ENCODE measurements at places on chromosomes 6 and 20.

DNA sequence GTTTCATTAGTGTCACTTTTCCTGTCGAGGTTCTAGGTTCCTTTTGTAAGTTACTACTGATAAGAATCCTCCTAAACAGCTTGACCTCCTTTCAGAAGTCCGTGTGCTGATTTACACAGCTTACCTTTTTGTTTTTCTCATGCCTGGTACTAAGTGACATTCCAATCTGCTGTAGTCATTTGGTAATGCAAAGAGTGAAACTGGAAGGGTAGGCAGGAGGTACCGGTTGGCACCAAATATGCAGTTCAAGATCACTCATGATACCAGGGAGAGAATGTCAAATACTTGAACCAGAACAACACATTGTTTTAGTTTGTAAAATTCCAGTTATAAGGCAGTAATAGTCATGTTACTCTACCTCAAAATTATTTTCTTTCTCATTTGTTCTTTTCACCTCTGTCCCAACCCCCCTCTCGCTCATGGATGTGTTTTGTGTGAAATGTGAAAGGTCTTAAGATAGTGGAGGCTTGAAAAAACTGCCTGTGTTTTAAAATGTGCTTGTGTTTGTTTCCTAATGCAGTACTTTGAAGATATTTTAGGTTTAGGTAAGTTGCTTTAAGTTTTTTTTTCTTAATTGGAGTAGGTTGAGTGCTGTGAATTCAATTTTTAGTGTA is 23.2 kb downstream of the AFDN start:
- DNase-seq = no peak

DNA sequence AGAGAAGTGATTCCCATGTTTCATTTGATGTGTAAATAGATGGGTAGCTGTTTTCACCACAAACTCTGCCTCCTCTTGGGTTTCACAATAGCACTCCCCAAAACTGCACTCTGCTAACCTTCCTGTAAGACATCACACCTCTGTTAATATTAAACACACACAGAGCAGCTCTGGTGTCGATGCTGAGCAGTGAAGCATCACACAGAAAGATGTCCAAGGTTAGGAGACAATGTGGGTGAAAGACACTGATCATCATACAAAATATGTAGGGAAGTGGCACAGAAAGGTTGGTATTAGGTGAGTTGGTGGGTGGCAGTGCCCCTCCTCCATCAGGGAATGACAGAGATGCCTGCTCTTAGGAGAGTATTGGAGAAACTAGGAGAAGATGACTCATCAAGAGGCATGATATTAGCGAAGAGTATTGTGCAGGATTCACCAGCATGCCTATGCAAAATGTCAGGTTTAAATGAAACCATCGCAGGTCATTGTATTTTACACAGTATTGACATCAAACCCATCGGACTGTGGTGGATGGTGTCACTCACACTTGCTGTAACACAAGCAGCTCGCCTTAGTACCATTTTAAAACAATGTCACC is 199.7 kb downstream of the TBXT start:
- no peak for DNase-seq

- no peak for DNase-seq
Measured at GRCh38 chr6:163455552-163455951, 41.0 kb downstream of the QKI start.

DNA sequence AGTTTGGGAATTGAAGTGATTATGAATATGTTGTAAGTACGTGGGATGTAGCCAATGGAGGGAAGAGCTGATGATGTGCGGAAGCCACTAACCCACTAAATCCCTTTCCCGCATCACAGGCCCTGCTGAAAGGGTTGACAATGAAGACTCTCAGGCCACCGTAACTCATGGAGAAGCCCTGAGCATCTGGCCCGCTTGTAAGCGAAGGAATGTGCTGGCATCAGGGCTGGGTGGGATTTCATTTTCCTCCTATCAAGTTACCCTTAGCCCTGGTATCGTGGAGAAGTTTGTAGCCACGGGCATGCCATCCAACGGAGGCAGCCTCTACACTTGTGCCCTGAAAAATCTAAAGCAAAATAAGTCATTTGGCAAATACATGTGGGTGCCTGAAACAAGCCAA is 355.0 kb downstream of the CDH26 start:
- DNase-seq = no peak

DNA sequence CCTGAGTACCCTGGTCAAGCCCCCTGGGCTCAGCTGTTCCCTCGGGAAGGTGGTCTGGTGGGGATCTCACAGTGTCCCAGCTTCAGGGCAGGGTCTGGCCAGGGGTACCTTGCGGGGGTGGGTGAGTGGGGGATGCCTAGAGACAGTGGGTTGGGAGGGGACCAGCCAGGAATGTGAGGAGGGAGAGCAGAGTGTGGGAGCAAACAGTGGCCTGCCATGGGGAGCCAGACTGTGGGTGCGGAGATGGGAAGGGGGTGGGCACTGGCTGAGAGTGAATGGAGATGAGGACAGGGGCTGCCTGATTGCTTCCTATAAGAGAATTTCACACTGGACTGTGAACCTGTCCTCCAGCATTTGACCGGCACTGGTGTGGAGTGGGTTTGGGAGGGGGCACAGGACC is 95.1 kb downstream of the VEGFA start:
- no peak for DNase-seq

DNA sequence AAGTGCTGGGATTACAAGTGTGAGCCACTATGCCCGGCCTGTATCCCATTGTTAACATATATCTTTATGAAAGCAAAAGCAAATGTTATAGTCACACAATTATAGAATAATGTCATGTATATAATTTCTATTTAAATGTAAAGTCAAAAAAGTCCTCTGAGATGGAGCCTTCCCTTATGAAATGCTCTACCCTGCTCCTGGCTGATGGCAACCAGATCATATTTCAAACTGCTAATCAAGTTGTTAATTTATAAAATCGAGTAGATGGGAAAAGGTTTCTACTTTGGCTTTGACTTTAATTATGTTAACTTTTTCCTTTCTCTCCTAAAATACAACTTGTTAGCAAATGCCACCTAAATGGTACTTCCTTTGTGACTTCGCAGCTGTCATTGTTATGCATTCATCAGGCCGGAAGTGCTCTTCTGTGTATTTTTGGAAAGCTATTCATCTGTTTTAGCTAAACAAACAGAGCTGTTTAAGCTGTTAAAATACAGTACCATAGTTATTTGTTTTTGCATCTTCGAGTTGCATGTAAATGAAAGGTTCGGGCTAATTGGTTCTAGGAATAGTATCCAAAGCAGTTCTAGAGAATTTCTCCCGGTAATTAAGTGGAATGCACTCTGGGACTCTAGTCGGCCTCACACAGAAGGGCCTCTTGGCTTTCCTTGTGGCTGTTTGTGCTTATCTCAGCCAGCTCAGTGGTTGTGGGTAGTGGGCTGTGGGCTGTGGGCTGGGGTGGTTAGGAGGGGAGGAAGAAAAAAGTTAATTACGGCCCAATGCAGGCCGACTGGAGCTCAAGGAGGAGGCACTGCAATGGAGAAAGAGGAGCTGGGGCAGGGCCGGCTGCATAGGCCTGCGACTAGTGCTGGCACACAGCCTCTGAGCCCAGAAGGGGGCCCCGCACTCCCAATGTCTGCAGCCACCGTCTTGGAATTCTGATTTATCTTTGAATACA is 34.8 kb downstream of the SLC35D3 start:
- DNase-seq = no peak

GRCh38 chr6:156953127-156953478 is 175.9 kb downstream of the ARID1B start:
- DNase-seq = no peak

DNA sequence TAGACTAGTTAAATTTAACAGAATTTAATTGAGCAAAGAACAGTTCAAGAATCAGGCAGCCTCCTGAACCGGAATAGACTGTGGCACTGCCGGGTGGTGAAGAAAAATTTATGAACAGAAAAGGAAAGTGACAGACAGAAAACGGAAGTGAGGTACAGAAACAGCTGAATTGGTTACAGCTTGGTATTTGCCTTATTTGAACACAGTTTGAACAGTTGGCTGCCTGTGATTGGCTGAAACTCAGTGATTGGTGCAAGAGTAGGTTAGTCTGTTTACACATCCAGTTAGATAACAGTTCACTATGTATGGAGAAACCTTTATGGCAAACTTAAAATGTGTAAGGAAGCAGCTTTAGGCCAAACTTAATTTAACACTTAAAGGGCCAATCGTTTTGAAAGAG is 116.0 kb upstream of the CITED2 start:
- no peak for DNase-seq

DNA sequence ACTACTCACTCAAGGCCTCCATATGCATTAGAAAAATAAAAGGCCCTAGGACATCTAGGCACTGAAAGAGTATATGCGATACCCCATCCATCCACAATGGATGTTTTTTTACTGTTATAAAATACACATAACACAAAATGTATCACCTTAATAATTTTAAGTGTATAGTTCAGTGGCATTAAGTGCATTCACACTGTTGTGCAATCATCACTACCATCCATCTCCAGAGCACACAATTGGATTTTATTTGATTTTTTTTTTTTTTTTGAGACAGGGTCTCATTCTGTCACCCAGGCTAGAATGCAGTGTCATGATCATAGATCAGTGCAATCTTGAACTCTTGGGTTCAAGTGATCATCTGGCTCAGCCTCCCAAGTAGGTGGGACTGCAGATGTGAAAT is 2.8 kb downstream of the MDC1 start:
- no peak for DNase-seq

GRCh38 chr6:120938876-120939472 is 395.3 kb downstream of the TBC1D32 start:
- DNase-seq = no peak

GRCh38 chr6:55917751-55918415 is 42.5 kb upstream of the BMP5 start:
- DNase-seq = no peak

DNA sequence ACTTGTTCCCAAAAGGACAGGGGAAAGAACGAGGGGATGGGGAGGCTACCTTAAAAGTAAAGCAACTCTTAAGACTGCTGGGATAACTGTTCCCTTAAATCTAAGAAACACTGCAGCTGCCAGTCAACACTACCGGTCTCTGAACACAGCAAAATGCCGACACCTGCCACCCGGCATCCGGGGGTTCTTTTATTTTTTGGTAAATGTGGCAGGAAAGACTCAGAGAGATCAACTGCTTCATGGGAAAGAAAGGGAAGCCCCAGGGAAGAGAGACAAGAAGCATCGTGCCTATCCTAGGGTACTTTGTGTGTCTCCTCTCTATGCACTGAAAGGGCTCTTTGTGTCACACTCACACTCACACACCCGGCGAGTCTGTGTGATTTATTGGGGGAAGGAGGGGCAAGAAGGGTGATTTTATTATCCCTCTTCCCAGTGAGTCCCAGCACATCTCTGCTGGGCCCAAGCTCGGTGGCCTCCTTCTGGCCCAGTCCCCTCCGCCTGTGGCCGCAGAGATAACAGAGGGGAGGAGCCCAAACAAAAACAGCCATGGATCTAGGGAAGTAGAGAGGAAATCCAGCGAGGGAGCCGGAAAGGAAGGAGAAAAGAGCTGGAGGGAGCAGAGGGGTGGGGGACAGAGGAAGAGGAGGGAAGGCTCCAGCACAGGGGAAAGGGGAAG is 1.4 kb downstream of the FYN start:
- DNase-seq = peak; percentile 39

- no peak for DNase-seq
Measured at GRCh38 chr20:59954718-59955117, 3.5 kb upstream of the CDH26 start.

GRCh38 chr20:20393207-20394120 is 25.6 kb downstream of the INSM1 start:
- no peak for DNase-seq

- no peak for DNase-seq
Measured at GRCh38 chr20:10497791-10498190, 62.7 kb downstream of the SLX4IP start.

DNA sequence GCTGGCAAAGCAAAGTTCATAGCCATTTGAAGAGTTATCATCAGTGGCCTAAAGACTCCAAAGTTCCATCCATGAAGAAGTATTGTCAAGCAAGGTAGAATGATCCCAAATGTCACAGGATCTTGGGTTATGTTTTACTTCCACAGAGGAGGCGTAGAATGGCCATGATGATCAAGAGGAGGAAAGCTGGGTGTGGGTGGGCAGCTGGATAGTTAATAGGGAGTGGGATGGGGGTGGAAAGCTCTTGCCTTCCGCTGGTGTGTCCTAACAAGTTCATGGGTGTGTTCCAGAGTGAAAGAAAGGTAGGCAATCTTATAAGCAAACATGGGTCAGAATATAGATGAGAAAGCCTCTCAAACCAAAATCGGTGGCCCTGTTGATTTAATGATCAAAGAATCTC is 38.4 kb downstream of the PIGU start:
- DNase-seq = no peak

DNA sequence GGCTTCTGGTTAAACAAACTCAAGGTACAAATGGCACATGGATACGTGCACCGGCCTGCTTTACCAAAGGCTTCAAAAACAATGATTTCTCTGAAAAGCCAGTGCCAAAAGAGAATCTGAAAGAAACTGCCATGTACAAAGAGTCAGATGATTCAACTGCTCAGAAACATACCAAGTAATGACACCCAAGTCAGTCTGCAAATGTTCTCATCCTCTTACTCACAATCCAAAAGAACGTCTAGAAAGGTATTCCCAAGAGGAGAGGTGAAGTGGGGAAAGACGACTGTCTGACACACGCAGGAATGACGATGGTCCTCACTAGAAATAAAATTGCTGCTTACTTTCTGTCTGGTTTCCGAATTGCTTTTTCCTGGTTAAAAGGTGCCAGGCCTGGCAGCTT is 52.9 kb downstream of the NFATC2 start:
- no peak for DNase-seq

- no peak for DNase-seq
Measured at GRCh38 chr20:36259177-36260061, 23.1 kb downstream of the AAR2 start.

DNA sequence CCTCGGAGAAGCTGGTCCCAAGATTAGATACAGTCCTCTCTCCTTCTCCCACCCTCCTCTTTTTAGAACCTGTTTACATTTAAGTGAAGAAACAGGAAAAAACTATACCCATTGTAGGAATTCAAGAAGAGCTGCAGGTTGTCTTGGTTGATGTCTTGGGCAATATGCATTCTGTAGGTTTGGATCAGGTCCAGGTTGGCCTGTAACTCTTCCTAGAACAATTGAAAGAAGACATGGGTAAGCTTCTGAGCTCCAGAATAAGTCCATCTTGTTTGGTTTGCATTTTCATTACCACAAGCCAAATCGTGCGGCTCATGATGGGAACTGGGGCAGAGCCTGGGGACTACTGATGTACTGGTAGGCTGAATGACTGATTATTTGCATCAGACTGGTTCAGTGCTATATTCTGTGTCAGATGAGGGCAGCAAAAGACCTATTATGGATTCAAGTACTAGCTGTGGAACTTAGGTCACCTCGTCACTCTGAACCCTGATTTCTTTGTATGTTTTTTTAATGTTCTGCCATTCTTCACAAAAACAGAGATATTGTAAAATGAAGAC is 20.3 kb upstream of the SLA2 start:
- DNase-seq = no peak

Data from T-helper 1 cell (primary cell).